Fibroblast of skin of right quadriceps (primary cell): ENCODE measurements at places on chromosomes 4 and X.
A peak's percentile ranks its signal among the peaks of the same experiment; 100 is the strongest.

DNA sequence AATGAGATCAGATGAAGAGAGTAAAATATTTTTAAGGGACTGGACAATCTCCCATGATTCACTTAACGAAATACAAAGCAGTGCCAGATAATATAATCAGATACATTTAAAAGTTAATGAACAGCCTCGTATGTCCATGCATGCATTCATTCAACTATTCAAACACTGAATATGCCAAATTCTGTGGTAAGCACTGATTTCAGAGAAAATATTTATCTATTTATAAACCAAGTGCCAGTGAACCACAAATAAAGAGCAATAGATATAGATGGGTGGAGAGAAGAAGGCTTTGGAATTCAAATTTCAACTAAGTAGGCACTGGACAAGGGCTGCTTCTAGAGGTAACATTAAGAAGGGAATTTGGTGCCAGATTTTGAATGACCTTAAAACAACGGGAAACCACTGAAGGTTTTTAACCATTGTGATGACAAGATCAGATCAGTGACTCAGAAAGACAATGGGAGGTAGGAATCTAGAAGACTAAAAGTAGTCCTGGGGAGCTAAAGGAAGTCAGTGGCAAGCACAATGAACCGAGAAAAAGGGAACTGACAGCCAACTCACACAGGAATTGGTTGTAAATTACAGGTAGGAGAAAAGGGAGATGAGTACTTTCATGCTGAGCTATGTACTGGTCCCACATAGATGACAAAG lies 14.2 kb downstream of the ELOVL6 start:
- DNase-seq, result peak; percentile 54

DNA sequence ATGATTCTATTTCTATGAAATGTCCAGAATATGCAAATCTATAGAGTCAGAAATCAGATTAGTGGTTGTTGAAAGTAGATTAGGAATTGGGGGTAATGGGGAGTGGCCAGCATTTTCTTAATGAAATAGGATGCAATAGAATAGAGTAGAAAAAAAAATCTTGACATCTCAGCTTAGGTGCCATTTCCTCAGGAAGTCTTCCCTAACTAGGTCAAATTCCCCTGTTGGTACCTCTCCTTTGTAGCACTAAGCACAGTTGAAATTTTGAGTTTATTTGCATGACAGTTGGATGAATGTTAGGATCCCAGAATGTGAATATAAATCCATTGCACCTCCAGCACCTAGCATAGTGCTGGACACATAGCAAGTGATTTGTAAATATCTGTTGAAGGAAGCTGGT lies 30.0 kb upstream of the PDK3 start:
- DNase-seq, result no peak

GRCh38 chr4:3283483-3283882 lies 9.3 kb upstream of the RGS12 start:
- no peak for DNase-seq

- no peak for DNase-seq
These were observed 1.0 kb downstream of the FOXO4 start for GRCh38 chrX:71096760-71097032.

DNA sequence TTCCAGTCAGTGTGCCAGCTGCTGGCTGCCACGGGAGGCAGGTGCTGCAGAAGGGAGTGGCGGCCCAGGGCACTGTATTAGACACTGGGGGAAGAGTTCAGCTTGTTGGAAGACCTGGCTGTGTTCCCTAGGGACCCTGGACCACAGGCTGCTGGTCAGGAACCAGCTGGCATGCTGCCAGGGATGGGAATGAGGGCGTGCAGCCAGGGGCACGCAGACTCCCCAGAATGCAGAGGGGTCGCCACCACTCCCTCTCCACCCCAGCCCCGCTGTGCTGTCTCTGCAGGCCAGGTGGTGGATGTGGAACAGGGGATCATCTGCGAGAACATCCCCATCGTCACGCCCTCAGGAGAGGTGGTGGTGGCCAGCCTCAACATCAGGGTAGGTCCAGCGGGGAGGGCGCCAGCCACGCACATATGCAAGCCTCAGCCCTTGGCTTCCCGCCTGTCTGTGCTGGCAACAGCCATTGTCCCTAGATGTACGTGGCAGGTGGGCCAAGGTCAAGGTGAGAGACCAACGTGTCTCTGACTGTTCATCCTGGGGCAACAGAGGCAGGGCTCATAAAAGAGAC lies 12.3 kb downstream of the ABCD1 start:
- DNase-seq, result no peak

- DNase-seq, result no peak
These were observed 12.5 kb upstream of the CLNK start for GRCh38 chr4:10697086-10697485.

GRCh38 chr4:167443841-167444240 lies 209.5 kb upstream of the SPOCK3 start:
- DNase-seq, result no peak

- no peak for DNase-seq
These were observed 40.8 kb downstream of the LRBA start for GRCh38 chr4:150974252-150974640.

GRCh38 chr4:109010521-109010920 lies 247.7 kb upstream of the ETNPPL start:
- DNase-seq, result no peak

DNA sequence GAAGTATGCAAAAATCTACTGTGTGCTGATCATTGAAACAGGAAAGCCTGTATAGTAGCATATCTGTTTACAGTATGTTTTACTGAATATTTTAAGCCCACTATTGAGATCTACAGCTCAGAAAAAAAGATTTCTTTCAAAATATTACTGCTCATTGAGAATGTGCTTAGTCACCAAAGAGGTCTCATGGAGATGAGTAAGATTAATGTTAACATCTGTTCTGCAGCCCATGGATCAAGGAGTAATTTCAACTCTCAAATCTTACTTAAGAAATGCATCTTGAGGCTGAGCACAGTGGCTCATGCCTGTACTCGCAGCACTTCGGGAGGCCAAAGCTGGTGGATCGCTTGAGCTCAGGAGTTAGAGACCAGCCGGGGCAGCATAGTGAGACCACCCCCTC lies 3.3 kb downstream of the RNF4 start:
- DNase-seq, result peak; percentile 34

DNA sequence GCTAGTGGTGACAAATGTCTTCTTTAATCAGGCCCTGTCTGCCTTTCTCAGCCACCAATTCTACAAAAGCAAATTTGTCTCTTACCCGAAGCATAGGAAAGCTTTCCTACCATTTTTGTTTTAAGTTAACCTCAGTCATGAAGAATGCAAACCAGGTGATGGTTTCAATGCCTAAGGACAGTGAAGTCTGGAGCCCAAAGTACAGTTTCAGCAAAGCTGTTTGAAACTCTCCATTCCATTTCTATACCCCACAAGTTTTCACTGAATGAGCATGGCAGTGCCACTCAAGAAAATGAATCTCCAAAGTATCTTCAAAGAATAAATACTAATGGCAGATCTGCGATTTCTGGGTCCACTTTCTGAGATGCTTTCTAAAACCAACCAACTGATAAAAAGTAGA lies 23.9 kb downstream of the SRD5A3 start:
- no peak for DNase-seq

GRCh38 chr4:107625391-107625902 lies 94.6 kb downstream of the PAPSS1 start:
- DNase-seq, result no peak

DNA sequence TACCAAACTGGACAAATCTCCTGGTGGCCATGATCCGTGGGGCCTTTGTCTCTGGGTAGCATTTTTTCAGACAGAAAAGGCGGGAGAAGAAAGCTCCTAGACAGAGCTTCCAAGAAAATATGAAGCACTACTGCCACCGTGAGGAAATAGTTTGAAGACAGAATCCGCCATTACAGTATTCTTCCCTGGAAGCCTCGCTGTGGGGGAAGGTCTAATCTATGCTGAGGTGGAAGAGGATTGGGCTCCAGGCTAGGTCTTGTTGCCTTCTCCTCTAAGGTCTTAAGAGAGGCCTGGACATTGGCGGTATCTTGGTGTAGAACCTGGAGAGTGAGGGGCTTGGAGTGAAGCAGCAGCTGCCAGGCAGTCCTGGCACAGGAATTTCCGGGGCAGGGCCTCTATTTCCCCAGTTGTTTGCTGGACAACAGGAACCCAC lies 218.9 kb downstream of the OR13H1 start:
- no peak for DNase-seq

GRCh38 chrX:108216919-108217571 lies 125.5 kb downstream of the ATG4A start:
- no peak for DNase-seq

DNA sequence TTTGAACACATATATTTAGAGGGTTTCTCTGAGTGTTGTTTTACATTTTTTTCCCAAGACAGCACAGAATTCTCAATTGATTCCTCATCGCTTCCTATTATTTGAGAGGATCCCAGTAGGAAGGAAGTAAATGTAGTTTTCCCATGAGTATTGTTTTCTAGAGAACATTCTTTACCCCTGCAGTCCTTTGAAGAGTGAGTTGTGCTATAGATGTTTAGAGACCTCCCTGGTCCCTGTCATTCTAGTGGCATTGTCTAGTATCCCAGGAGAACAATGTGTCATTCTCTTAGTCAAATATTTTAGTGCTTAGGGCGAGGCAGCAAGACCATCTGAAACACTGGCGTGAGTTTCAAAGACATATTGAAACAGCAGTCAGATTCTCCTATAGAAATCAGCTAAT lies 32.5 kb downstream of the SORBS2 start:
- DNase-seq, result peak; percentile 61

- DNase-seq, result no peak
These were observed 177.6 kb downstream of the NWD2 start for GRCh38 chr4:37422102-37422501.

GRCh38 chr4:171978216-171978615 lies 165.0 kb downstream of the GALNTL6 start:
- no peak for DNase-seq

DNA sequence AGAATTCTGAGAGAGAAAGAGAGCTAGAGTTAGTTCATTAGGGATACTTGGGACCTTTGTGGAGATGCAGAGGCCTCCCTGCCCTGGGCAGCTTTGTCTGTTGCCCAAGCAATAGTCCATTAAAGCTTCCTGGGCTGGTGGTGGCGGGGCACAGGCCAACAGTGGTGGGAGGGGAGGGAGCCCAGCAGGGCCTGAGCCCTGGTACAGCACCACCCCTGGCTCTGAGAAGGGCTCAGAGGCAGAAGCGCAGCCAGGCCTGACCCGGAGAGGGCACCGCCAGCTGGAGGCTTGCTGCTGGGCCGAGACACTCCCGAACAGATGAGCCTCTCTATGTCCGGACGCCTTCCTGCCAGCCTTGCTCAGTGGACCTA lies 65.3 kb downstream of the EFNB1 start:
- DNase-seq, result no peak

GRCh38 chr4:14865804-14866203 lies 136.5 kb upstream of the CPEB2 start:
- no peak for DNase-seq
